ENCODE measurements at places on chromosomes 2 and 18.

- DNase-seq, result no peak
Measured at GRCh38 chr2:31322371-31322770, 88.4 kb downstream of the EHD3 start.

GRCh38 chr2:186456941-186457340 lies 29.1 kb upstream of the ZC3H15 start:
- no peak for DNase-seq

- DNase-seq, result no peak
Measured at GRCh38 chr2:67581751-67582150, 184.6 kb downstream of the ETAA1 start.

DNA sequence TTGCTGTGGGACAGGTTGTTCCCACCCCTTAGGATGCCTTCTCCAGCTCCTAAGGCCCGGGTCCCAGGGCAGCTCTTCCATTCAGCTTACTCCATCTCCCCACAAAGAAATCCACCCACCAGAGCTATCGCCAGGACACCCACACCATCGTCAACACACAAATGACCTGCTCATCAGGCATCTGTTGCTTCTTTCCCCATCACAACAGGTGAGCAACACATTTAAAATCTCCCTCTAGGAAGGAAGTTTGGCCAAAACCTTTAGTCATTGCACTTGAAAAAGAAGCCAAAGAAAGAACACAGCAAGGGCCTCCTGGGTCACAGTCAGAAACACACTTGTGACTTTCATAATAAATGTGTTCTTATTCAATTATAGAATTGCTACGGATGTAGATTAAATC lies 289.0 kb downstream of the PIEZO2 start:
- no peak for DNase-seq

GRCh38 chr2:210481601-210482175 lies 5.1 kb upstream of the LANCL1 start:
- no peak for DNase-seq

GRCh38 chr2:122519821-122520611 lies 764.6 kb downstream of the TSN start:
- no peak for DNase-seq

DNA sequence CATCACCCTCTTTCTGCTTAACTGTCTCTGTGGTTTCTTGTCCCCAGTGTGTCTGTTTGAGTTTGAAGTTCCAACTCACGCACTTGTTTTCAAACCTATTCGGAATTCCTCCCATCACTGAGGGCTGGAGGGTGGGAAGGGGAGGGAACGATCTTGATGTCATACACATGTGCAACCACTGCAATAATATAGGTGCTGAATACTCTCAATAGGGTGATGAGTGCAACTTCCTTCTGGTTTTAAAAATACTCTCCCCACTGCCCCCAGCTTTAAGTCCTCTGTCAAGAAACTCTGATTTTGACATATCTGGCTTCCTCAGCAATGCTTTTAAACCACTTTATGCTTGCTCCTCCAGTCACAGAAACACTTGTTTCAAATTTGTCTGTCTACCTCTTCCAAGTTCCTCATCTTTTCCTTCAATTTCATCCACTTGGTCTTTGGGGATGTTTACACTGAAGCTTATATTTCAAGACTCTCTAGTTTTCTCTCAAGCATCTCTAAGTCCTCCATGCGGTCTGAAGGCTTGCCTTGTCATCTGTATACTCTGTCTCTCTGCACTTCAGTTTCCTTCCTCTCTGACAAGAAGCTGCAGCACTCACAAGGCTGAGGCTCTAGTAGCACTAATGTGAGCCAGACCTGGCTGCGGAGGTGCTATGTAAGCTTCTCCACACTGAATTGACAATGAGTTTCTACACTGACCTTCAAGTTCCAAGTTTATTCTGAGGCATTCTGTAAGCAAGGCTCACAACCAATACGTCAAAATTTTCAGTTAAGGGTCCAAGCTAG lies 422.3 kb downstream of the ZEB2 start:
- DNase-seq, result no peak

- no peak for DNase-seq
Measured at GRCh38 chr2:40240070-40240469, 211.8 kb downstream of the SLC8A1 start.

DNA sequence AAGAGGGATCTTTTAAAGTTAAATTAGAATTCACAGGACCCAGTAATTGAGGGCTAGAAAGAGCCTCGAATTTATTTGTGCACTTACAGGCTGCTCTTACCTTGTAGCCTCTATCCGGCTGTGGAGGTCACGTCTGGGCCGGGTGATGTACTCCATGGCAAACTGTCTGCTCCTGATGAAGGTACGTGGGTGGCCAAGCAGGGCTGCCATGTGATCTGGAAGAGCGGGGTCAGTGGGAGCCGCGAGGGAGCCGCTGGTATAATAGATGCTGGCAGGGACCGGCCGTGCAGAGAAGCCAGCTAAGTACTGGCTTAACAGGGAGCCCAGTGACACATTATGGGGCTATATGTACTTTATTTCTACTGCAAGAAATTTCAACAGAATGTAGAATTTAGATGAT lies 59.2 kb downstream of the ADI1 start:
- DNase-seq, result no peak

GRCh38 chr2:224404796-224405195 lies 2.9 kb upstream of the FAM124B start:
- DNase-seq, result no peak
